Activated T-helper 2 cell treated with anti-CD3 and anti-CD28 coated beads, Interferon-gamma antibody, Interleukin-2, Interleukin-4, amounts not matched to agents 10 μg/mL and 5 μg/mL and 100 μg/mL, durations not matched to agents 14 hours and 24 hours and 36 hours (primary cell): ENCODE measurements at places on chromosomes 16 and 17.

DNA sequence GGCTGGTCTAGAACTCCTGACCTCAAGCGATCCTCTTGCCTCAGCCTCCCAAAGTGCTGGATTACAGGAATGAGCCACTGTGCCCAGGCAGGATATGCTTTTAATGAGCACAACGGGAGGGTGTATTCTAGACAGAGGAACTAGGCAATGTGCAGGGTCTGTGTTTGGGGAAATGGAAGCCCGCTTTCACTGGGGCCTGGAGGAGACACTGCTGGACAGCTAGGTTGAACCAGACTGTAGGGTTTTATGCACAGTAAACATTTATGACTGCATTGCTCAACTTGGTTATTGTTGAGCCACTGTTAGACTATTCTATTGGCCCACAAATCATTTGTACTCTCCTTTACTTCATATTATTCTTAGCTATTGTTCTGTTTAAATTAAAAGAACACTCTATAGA lies 10.2 kb upstream of the SIAH1 start:
- no peaks in the 10 kb centered on the region for H3K27me3 ChIP-seq
- no peak for DNase-seq
- H3K4me3 ChIP-seq, result no peak overlapping the region
- H3K36me3 ChIP-seq, result no peaks in the 10 kb centered on the region
- H3K4me1 ChIP-seq, result peaks cover 5% of the 10 kb centered on the region

DNA sequence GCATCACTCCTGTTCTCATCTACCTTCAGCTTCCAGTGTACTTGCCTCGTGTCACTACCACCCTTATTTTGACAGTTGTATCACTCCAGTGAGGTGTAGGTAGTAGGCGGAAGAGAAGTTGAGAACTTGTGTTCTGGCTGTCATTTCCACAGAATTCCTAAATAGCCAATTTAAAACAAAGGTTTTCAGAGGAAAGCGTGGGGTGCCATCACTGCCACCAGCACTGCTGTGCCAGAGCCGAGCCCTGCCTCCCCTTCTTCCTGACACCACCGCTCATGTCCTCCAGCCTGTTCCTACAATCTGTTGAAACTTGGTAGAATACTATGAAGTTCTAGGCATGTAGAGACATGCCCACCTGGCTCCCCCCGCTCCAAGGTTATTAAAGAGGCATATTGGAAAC lies 215.8 kb downstream of the TANC2 start:
- H3K27ac ChIP-seq, result no peak overlapping the region
- H3K4me1 ChIP-seq, result no peaks in the 10 kb centered on the region
- no peak for DNase-seq
- no peaks in the 10 kb centered on the region for H3K36me3 ChIP-seq
- H3K4me3 ChIP-seq, result no peak overlapping the region

GRCh38 chr17:67386965-67387551 lies 10.0 kb downstream of the PITPNC1 start:
- peaks cover 31% of the 10 kb centered on the region for H3K4me1 ChIP-seq
- peaks cover 5% of the 10 kb centered on the region for H3K36me3 ChIP-seq
- no peak overlapping the region for H3K4me3 ChIP-seq
- peak; percentile 47 for DNase-seq

DNA sequence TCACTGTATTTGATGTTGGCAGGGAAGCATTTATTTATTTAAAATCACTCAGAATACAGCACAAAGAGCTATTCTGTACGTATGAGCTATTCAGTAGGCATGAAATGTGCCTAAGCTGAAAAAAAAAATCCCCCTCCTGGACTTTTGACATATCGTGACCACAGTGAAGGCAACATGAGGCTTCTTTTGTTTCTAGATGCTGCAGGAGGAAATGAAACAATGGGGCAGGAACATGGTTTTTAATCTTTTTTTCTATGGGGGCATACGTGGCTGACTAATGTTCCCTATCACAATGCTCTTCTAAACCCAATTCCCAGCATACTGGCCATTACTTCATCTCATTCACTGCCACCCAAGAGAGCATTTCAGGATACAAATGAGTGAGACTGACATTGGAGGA lies 191.0 kb upstream of the PMFBP1 start:
- H3K27ac ChIP-seq, result no peak overlapping the region
- H3K36me3 ChIP-seq, result no peaks in the 10 kb centered on the region
- H3K27me3 ChIP-seq, result no peaks in the 10 kb centered on the region
- no peak for DNase-seq
